ENCODE measurements at places on chromosomes 7 and 10.

GRCh38 chr10:71486484-71487114 lies 89.9 kb downstream of the CDH23 start:
- no peak for DNase-seq

DNA sequence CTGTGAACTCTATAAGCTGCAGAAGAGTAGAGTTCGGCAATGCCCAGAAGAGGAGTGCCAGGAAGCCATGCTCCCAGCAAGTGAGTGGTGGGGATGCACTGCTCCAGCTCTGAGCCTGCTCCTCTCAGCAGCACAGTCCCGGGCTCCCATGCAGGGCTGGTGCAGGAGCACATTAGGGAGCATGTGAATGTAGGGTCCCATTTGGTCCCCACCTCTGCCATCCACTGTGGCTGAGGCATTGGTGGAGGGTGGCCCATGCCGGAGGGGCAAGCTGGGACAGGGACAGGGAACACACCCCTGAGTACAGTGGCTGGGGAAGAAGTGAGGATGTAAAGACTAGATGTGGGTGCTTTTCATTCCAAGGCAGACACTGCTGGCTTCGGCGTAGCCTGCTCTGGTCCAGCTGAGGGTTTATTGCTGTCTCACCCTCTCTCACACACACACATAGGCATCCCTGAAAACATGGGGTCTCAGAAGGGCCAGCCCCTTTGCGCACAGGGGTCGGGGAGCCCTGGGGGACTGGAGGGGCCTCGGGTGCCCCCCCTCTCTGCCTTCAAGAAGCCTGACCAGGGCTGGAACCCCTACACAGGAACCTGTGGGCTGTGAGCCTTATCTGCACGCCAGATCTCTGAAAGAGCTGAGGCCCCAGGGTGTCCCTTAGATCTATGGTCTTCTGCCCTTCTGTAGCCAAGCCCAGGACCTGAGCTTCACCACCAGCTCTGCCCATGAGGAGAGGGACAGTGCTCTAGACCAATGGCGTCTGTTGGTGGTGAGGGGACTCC lies 341.0 kb downstream of the TCERG1L start:
- DNase-seq, result no peak

GRCh38 chr7:28954471-28954870 lies 3.7 kb downstream of the TRIL start:
- DNase-seq, result no peak

- DNase-seq, result no peak
Measured at GRCh38 chr7:133748443-133749407, 378.4 kb upstream of the LRGUK start.

DNA sequence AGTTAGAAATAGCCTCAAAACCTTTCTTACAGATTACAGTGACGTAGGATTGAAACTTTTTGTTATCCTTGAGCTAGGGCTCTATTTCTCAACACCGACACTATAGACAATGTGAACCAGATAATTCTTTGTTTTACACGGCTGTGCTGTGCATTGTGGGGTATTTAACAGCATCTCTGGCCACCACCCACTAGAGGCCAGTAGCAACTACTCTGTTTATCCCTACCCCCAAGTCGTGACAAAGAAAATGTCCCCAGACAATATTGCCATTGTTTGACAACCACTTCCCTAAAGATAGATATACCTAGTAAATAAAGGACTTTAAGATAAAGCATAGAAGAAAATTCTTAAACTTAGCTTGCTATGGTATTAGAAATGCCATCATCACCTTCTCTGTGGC lies 359.6 kb downstream of the ARL4A start:
- DNase-seq, result no peak
